ENCODE measurements at places on chromosomes 4 and X. TPM values are rescaled to one million over a fixed set of nuclear protein-coding genes. Genes with fewer than 3 reads are reported as not detected.

DNA sequence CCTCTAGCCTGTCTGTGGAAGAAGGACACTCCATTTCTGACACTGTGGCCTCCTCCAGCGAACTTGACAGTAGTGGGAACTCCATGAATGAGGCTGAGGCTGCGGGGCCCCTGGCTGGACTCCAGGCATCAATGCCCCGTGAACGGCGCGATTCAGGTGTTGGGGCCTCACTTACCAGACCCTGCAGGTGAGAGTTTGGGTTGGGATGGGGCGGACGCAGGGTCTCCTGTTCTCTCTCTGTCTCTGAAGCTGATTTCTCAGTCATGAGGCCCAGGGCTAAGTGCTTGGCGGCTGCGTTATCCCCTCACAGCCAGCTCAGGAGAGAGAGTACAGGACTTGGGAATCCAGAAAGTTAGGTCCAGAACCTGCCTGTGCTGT is 71.0 kb downstream of the STARD8 start:
- no peak for DNase-seq

- no peak for DNase-seq
Observed at GRCh38 chr4:53928825-53929224, 135.6 kb downstream of the CHIC2 start.

GRCh38 chr4:19944806-19945205 is 306.9 kb upstream of the SLIT2 start:
- no peak for DNase-seq

GRCh38 chr4:85000343-85000742 is 33.9 kb upstream of the WDFY3 start:
- no peak for DNase-seq

DNA sequence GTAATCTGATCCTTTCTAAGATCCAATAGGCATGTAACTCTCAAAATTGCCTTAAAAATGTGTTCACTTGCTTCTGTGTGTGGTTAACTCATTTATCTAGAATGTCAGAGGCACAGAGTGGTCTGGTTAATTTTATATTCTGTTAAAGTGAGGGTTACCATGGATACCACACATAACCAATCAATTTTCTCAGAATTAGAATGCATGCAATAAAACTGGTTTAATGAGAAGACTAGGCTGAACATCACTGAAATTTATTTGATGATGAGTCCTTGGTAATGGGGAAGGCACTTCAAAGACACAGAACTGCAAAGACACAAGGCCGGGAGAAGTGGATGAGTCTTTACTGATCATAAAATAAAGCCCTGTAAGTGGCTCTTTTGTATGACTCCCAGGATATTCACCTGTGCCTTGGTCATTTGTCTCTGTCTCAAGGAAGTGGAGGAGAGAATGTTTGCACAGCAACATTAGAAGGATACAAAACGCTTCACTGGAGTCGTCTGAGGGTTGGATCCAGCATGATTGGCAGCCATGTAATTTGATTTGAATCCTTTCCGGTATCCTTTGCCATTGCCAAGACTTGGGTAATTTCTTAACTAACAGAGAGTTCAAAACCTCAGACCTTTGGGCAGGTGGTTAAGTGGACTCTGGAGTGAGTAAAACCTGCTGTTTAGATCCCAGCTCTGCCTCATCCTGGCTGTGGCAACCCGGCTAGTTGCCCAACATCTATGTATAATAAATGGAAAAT is 94.0 kb upstream of the RBPJ start:
- DNase-seq = no peak

The F8 gene
- total RNA-seq = 18.0 TPM
